ENCODE measurements at places on chromosomes 7 and 10.
A peak's percentile ranks its signal among the peaks of the same experiment; 100 is the strongest.

DNA sequence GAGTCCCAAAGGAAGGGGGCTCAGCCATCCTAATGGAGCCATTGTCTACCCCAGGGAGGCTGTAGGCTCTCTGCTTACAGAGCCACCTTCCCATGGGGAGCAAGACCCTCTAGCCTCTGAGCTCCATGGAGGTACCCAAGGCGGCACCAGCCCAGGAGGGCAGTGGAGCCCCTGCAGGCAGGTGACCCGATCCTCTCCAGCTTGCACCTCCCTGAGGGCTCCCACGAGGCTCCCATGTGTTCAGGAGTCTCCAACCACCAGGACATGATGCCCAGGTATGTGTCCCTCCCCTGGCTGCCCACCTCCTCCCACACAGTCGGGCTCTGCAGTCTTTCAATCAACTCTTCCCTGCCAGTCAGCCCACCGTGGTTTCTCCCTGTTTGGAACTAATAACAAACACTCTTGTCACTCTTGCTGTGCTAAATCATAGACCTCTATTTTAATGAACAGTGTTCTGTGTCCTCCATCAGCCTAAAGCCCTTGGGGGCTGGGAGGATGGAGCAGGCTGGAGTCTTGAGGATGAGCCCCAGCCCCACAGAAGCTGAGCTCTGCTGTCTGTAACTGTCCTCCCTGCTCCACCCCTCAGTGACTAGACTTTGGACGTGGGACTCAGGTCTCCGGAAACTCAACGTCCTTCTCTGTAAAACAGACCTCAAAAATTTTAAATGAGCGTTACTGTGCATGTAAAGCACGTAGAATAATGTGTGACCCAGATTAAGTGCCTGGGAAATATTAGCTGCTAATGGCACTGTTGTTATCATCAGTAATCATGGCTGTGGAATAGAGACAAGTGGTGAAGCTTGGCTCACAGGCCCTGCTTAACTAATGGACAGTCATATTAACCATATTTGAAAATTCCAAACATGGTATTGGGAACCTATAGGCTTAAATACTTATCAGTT is 298.9 kb downstream of the WDR37 start:
- DNase-seq = no peak

DNA sequence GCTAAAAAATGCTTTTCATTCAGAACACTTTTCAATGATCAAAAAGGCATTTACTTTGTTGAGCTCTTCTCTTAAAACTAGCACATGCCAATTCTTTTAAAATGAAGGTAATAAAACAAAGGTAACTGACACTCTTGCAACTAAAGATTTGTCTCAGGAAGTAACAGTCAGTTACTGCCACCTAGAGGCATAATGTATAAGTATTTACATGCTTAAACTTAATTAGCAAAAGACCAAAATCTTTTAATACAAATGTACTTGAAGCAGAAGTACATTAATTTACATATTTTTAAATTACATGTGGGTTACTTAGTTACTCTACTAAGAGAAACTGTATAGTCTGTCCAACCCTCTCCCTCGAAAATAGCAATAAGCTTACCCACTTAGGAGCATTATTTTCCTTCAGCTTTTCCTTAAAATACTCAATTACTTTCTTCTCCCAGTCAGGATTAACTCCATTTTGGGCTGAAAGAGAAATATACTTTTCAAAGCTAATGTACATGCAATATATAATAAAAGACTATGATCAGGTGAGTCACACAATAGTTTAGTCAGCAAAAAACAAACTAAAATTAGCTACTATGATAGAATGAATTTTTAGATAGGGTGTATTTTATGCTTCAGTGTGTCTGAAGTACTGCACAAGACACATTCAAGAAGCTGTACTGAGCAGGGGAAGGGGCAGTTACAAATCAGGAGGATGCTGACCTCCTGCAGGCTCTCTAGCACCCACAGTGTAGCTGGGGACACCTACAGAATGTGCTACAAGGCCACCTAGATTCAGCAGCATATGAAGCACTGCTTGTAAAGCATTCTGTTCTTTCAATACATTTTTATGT is 13.0 kb downstream of the MCMBP start:
- no peak for DNase-seq

- no peak for DNase-seq
Observed at GRCh38 chr7:30278849-30279652, 5.3 kb upstream of the ZNRF2 start.

DNA sequence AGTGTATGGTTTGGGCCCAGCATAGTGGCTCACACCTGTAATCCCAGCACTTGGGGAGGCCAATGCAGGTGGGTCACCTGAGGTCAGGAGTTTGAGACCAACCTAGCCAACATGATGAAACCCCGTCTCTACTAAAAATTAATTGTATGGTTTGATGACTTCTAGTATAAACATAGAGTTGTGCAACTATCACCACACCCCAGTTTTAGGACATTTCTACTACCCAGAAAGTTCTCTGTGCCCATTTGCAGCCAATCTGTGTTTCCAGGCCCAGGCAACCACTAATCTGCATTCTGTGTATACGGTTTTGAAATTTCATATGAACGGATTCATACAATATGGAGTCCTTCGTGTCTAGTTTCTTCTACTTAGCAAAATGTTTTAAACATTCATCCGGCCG is 20.0 kb downstream of the CLIP2 start:
- no peak for DNase-seq

DNA sequence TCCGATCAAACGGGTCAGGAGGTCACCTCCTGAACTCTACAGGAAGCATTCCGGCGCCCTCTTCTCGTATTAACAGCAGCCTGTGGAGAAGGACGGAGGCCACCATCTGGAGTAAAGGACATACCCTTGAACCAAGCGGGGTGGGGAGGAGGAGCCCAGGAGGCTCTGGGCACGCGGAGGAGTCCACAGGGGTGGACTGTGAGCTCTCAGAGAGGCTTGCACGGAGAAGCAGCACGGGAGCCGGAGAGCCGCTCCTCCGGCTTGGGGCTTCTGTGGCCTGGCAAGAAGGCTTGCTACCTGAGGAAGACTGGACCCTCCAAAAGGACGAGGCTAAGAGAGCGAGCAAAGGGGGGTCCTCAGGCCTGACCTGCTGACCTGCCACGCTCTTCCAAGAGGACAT is 77.9 kb downstream of the MAD1L1 start:
- DNase-seq = no peak

DNA sequence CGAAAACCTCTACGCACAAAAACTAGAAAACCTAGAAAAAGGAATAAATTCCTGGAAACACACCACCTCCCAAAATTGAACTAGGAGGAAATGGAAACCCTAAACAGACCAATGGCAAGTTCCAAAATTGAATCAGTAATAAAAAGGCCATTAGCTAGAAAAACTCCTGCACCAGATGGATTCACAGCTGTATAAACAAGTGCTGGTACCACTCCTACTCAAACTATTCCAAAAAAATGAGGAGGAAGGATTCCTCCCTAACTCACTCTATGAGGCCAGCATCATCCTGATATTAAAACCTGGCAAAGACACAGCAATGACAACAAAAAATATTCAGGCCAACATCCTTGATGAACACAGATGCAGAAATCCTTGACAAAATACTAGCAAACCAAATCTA is 228.2 kb downstream of the CHRM2 start:
- DNase-seq = no peak

DNA sequence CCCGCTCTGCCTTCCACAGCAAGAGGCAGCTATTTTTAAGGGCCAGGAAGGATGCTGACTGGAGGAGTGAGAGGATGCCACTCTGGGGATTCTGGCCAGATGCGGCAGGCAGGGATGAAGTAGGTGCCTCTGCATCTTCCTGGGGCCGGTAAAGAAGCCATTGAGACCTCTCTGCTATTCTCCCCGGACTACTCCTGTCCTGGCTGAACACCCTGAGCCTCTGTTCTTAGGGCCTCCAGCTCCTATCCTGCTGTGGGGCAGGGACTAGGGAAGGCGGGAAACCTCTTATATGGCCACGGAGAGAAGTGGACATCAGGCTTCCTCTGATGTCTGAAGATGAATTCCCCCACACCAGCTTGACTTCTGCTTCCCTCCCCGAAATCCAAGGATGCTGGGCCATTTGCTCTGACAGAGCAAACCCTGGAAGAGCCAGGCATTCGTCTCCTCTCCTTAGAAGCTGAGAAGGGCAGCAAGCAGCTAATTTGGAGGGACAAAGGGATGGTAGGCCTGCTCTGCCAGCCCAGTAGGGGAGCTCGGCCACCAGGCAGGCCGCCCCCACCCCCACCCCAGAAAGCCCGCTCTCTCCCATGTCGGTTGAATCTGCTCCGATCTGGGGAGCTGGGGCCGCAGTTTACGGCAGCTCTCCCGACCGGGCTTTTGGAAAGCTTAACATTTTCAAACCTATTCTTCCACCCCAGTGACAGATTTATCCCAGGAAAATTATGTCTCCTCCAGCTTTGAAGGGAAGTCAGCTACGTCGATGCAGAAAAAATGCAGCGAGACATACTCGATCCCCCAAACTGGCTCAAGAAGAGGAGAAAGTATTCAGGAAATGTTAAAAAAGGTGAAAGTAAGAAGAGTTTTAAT is 2.8 kb downstream of the FGF8 start:
- DNase-seq = no peak

GRCh38 chr7:39754326-39755120 is 131.2 kb downstream of the RALA start:
- DNase-seq = no peak

- no peak for DNase-seq
Observed at GRCh38 chr7:96596120-96596826, 113.4 kb downstream of the SEM1 start.

DNA sequence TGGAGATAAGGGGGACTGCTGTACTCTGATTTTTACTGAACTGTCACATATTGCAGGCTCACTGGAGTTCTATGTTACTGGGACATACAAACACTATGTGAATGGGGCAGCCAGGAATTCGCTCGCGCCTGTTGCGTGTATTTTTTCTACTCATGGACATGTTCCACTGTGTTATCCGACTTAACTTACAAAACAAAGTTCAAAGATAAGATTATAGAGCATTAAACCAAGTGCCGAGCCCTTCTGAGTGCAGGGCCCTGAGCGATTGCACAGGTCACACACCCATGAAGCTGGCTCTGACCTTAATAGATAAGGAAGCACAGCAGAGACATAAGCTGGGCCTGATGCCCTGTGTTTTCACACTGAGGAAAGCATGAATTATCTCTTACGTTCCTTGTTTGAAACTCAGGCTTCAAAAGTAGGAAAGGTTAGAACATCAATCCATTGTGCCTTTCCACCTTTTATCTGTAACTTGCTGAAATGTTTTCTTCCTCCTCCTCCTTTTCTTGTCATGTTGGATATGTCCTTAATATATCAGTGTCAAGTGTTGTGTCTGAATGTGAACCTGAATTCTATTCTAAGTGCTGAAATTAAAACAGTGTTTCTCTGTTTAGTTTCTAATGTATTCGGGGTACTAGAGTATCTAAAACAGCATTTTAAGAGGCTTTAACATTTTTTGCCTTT is 273.8 kb downstream of the AUTS2 start:
- no peak for DNase-seq

- no peak for DNase-seq
Observed at GRCh38 chr10:71321386-71321785, 2.3 kb downstream of the SLC29A3 start.

DNA sequence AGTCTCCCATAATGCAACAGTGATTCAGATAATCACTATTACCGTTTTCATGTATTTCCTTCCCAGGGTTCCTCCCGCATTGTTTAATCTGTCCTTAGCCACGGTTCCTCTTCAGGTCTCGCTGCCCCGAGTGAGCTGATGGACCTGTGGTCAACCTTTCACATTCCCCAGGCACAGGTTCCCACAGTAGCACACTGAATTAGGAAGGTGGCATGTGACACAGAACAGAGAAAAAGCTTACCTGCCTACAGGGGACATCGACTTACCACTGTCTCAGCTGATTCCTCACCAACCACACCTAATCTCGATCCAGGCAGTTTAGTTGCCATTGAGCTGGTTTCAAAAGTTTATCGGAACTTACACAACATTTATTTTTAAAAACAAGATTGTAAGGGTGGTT is 72.2 kb downstream of the MTURN start:
- DNase-seq = no peak

GRCh38 chr7:25255611-25256332 is 27.5 kb upstream of the NPVF start:
- DNase-seq = no peak

DNA sequence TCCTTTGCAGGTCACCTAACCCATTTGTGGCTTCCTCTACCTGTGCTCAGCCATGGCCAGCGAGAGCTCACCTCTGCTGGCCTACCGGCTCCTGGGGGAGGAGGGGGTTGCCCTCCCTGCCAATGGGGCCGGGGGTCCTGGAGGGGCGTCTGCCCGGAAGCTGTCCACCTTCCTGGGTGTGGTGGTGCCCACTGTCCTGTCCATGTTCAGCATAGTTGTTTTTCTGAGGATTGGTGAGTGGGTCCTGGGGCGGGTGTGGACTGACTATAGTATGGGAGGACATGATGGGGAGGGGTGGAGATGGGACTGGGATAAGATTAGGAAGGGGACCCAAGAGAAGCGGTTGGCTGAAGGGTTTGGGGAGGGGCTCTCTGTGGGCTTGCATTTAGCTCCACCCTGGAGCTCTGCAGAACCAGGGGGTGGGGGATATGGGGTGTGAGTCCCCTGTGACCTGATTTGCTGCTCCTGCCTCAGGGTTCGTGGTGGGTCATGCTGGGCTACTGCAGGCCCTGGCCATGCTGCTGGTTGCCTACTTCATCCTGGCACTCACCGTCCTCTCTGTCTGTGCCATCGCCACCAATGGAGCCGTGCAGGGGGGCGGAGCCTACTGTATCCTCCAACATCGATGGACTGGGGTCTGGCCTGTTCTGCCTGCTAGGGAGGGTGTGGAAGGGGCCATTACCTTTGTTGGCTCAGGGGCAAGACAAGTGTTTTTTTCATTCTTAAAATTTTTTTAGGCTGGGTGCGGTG is 1.8 kb downstream of the SLC12A9 start:
- DNase-seq = no peak

GRCh38 chr10:125276133-125276532 is 115.8 kb upstream of the CTBP2 start:
- no peak for DNase-seq

DNA sequence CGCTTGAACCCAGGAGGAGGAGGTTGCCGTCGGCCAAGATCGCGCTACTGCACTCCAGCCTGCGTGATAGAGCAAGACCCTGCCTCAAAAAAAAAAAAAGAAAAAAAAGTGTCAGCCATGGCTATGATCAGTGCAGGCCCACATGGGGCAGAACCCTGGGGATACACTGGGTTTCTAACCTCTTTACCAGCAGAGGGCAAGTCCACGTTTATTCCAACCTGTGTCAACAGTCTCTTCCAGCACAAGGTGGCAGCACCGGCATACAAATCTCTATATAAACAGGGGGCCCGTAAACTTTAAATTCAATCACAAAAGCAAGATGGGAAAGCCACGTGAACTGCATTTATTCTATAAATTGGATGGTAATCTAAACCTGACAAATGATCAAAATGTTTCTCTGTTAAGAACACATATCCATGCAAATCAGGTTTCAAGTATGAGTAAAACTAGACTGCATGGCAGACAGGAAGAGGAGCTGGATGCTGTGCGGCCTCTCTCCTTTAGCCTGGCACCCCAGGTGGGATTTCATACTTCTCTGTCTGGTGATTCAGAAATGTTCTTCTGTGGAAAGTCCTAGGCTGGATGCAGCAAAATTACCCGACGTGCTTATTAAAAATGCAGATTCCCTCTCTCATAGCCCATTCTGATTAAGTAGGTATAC is 60.0 kb upstream of the STEAP1B start:
- peak; percentile 14 for DNase-seq
